ENCODE measurements at places on chromosomes 7 and 10.

- DNase-seq: no peak
Observed at GRCh38 chr7:130974794-130975193, 240.8 kb upstream of the KLF14 start.

DNA sequence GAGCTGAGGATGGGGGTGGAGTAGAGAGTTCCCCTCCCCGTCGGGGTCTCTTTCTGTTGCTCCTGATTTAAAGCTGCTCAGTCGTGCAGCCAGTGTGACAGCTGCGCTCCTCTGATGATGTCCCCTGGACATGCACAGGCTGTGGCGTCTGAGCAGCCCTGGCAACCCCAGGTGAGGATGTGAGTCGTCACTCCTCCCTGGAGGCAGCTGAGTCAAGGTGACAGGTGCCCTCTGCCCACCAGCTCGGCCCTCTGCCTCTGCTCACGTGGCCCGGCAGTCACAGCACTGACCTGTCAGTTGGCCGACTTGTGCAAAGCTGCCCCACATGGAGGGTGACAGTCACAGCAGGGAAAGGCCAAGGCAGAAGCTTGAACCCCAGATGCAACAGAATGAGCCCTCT is 33.9 kb downstream of the ANXA8 start:
- DNase-seq: no peak

DNA sequence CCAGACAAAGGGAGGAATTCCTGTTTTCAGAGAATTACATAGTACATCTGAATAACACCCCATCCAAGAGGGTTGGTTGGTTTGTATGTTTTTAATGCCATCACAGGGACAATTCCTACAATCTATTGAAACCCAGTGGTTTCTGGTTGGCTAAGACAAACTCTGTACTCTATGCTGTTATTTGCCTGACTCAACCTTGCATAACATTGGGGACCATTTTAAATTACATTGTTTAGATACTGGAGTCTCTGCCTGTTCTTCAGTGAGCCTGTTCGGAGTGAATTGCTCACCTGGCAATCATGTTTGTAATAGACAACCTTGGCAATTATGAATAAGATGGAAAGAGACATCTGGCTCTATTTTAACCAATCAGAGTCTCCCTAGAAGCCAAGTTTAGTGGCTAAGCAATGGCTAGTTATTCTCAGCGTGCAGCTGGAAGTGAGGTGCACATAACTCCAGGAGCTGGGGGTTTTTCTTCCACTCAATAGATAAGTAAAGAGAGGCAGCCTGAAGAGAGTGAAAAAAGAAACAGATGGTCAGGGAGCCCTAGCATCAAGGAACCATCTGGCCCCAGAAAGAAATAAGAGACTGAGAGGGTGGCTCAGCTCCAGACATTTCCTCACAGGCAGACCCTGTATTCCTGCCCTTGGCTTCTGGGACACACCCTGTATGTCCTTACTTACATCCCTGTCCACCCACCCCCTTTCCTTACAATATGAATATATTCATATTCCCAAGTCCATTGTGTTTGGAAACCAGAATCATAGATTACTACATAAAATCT is 21.2 kb upstream of the SLC35G1 start:
- no peak for DNase-seq

DNA sequence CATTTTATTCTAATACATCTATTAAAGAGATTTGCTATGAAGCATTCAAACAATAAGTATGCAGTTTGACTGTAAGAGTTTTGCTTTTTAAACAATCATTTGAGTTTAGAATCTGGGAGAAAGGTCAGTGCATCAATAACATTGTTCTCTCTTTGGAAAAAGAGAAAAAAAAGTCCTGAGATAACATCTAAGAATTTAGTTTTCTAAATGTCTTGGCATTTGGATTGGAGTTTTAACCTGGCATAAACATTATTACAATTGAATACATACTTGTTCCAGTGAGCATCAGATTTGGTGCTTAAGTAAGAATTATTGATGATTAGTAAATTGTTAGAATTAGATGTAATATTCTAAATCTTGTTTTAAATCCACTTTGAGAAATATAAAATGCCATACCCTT is 47.2 kb upstream of the AKR1E2 start:
- no peak for DNase-seq

DNA sequence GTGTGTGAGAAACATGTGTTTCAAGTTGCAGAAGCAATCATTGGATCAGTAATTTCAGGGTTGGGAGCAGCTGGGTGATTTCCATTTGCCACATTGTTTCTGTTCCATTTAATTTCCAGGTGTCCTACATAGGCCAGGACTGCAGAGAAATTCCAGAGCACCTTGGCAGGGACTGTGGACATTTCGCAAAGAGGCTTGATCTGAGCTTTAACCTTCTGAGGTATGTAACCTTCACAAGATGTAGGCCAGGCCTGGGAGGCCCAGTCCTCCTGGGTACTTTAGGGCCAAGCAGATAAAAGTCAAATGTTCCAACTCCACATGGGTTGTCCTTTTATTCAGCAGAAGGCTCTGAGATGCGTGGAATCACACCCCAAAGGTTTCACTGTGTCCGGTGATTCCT is 6.9 kb downstream of the LRMDA start:
- no peak for DNase-seq

DNA sequence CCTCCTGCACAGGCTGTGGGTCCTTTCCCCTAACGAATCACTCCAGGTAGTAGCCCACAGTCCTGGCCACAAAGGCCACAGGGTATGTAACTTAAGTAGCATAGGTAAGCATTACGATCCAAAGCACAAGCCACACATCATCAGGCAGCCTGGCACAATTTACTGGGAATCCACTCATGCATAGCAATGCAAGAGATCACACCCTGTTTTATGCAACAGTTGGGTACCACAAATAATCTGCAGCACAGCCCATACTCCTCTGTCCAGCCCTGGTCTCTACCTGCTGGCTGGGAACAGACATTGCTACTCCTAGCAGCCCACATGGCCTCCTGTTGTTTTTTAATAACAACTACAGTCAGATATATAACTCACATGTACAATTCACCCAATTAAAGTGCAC is 34.3 kb downstream of the SRPK2 start:
- DNase-seq: no peak

DNA sequence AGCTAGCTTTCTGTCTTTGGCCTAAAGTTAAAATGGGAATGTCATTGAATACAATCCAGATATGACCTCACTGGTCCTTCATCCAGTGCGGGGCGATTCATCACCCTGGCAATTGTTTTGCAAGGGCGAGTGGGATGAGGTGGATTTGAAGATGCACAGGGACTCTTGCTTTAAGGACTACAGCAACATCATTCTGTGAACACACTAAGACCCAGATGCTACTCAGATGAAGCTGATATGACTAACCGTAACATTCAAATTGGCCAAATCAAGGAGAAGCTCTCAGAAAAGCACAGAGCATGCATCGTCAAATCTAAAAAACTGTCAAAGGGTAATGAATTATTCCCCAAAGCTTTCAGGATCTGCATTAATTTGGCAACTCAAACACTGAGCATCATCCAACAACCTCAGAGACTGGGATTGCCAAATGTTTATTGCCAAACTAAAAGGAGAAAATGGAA is 12.8 kb downstream of the CPA1 start:
- no peak for DNase-seq
